AML-193 (cell line): ENCODE measurements at places on chromosomes 3 and 15.

GRCh38 chr3:197577366-197578074 is 21.8 kb upstream of the BDH1 start:
- no peak for DNase-seq

- DNase-seq: no peak
These were observed 561.2 kb upstream of the MDFIC2 start for GRCh38 chr3:70873686-70874085.

GRCh38 chr3:194399874-194400411 is 877 bp upstream of the GP5 start:
- DNase-seq: no peak

GRCh38 chr3:105869861-105870755 is 1.3 kb upstream of the CBLB start:
- DNase-seq: peak; percentile 55

GRCh38 chr3:101941318-101942040 is 92.2 kb downstream of the NFKBIZ start:
- no peak for DNase-seq

- DNase-seq: no peak
These were observed 6.0 kb downstream of the PLCL2 start for GRCh38 chr3:16890597-16891333.

- no peak for DNase-seq
These were observed 124.2 kb downstream of the ASB7 start for GRCh38 chr15:100726421-100727190.

GRCh38 chr3:153373606-153374005 is 211.6 kb downstream of the RAP2B start:
- DNase-seq: peak; percentile 96

GRCh38 chr3:132231633-132232032 is 85.6 kb upstream of the ACP3 start:
- no peak for DNase-seq

DNA sequence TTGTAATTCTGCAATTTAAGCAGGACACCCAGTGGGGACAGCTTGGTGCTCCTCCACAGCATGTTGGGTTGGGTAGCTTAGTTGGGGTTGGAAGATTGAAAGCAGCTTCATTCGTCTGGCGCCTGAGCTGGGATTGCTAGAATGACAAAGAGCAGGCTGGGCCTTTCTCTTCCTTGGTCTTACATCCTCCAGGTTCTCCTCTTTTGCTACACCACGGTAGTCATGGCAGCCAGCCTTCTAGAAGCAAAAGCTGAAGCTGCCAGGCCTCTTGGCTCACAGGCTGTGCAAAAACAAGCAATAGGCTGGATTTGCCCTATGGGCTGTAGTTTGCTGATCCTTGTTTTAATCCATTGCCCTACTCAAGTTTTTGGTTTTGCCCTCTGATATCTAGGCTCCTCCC is 3.2 kb upstream of the ANXA2 start:
- DNase-seq: no peak

DNA sequence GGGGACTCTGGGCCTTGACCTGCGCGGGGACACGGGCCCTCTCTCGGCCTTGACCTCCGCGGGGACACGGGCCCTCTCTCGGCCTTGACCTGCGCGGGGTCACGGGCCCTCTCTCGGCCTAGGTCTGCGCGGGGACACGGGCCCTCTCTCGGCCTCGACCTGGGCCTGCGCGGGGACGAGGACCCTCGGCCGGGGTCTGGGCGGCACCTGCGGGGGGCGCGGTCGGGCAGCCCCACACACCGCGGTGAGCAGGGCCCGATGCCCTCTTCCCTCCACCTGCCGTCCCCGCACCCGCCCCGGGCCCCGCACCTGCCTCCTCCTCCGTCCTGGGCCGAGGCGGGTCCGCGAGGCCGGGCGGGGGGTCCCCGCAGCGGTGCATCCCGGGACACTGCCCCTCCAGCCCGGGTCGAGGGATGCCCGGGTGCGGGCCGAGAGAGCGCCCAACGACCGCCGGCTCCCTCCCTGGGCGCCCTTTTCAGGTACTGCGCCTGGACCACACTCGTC is 15.6 kb upstream of the CERS3 start:
- no peak for DNase-seq

- peak; percentile 27 for DNase-seq
These were observed 24.9 kb upstream of the ARPIN start for GRCh38 chr15:89937365-89938350.

DNA sequence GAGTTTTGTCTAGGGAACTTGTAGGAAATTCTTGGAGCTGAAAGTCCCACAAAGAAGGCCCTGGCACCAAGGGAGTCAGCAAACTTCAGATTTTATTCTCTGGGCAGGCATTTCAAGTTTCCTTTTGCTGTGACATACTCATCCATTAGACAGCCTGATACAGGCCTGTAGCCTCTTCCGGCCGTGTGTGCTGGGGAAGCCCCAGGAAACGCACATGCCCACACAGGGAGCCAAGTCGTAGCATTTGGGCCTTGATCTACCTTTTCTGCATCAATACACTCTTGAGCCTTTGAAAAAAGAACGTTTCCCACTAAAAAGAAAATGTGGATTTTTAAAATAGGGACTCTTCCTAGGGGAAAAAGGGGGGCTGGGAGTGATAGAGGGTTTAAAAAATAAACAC is 15.0 kb downstream of the TIGIT start:
- no peak for DNase-seq

DNA sequence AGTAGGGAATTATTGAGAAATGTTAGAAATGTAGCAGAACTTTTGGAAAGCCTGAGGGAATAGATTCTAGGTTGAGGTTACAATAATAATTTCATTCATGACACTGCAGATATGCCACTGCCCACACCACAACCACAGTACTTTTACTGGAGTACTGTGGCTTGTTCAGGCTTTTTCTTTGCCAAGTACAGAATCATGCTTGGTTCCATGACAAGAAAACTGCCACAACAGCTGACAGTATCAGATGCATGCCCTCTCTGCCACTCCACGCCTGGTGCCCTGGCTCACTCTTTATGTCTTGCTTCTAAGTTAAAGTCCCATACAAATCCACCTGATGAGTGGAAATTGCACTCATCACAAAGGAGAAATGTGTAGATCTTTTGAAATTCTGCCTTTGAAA is 398.6 kb downstream of the ZIC1 start:
- no peak for DNase-seq

GRCh38 chr3:147122350-147122749 is 284.0 kb downstream of the ZIC4 start:
- no peak for DNase-seq

- DNase-seq: no peak
These were observed 31.7 kb upstream of the IP6K2 start for GRCh38 chr3:48748754-48749153.

GRCh38 chr15:93131485-93132095 is 42.6 kb upstream of the RGMA start:
- no peak for DNase-seq

DNA sequence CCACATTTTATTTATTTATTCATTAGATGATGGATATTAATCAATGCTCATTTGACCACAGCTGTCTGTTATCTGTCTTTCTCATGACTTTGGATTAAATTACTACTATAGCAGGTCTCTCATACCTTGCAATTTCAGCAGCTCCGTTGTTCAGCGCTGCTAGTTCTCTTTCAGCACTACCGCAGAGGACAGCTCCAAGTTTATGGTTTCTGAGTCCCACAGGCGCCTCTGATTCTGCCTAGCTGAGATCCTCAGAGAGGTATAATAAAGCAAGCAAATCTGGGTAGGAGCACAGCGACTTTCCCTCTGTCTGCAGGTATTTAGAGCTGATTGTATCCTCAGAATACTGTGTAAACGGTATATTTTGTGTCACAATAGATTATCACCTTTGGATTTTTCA is 204.9 kb downstream of the CNTN4 start:
- no peak for DNase-seq

DNA sequence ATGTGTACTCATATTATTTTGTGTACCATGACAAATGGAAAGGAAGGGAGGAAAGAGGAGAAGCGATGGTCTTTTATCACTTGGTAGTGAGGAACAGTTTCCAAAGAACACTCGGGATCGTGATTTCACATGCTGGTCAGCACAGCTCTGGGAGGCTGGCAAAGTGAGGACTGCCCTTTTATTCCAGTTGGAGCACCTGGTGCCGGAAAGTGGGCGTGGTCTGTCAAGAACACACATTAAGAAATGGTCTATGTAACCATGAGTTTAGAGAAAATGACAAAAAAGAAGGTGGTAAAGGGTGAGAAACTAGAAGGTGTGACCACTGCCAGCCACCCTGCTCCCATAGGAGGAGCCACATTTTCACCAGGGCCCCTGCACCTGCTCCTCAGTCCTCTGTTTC is 7.0 kb upstream of the TSEN2 start:
- no peak for DNase-seq

GRCh38 chr3:127662001-127662469 is 10.7 kb upstream of the ABTB1 start:
- DNase-seq: no peak

DNA sequence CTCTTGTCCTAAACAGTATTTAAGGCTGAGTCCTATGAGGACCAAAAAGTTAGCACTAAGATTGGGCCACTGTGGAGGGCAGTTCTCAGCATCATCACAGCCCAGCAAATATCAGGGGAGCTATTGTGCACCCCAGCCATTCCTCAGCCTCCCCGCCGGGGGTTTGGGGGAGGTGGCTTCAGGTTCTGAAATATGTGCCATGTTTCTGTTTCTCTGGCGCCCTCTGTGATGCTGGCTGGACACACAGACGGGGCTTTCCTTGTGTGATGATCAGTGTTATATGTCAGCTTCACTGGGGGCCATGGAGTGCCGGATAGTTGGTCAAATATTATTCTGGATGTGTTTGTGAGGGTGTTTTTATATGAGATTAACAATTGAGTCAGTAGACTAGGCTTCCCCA is 106.8 kb downstream of the GABRG3 start:
- DNase-seq: no peak

GRCh38 chr3:120791913-120792312 is 49.4 kb downstream of the GTF2E1 start:
- DNase-seq: no peak

DNA sequence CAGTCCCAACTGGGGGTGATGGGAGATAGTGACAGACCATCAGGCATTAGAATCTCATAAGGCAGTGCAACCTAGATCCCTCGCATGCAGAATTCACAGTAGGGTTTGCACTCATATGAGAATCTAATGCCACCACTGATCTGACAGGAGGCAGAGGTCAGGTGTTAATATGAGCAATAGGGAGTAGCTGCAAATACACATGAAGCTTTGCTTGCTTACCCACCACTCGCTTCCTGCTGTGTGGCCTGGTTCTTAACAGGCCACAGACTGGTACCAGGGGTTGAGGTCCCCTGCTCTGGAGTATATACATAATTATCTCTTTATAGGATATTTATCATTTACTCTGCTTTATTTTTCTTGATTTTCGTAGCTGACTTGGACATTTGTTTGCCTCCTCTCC is 36.0 kb upstream of the ZMAT3 start:
- DNase-seq: no peak

DNA sequence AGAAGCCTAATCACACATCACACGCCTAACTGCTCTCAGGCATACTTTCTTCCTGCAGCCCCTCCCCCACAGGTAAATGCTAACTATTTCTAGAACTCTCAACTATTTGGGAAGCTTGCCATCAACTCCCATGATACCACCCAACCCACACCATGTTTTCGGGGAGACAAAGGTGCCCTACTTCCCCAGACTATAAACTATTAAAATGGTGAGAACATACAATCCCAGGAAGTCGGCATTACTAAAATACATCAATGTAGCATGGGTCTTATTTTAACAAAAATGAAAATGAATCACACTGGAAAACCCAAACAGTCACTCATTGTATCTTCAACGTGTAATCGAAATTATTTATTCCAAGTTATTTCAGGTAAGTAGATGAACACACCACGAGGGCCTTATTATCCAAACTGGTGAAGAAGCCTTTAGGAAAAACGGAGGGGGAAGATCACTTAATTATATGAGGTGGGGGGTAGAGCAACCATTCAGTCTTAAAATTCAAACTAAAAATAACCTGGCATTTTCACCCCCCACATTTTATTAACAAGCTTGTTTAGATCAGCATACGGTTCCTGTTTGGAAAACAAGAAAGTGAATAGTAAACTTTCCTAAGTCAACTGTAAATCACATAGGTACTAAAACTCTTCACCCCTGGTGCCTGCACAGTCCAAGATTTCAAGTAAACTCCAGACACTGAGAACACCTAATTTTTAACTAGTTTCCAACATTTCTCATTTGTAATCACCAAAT is 1.9 kb downstream of the TBL1XR1 start:
- DNase-seq: peak; percentile 37

GRCh38 chr3:152097120-152097519 is 171.6 kb upstream of the MBNL1 start:
- DNase-seq: no peak
